ENCODE measurements at places on chromosomes 4 and X. TPM values are rescaled to one million over a fixed set of nuclear protein-coding genes. Genes with fewer than 3 reads are reported as not detected.

DNA sequence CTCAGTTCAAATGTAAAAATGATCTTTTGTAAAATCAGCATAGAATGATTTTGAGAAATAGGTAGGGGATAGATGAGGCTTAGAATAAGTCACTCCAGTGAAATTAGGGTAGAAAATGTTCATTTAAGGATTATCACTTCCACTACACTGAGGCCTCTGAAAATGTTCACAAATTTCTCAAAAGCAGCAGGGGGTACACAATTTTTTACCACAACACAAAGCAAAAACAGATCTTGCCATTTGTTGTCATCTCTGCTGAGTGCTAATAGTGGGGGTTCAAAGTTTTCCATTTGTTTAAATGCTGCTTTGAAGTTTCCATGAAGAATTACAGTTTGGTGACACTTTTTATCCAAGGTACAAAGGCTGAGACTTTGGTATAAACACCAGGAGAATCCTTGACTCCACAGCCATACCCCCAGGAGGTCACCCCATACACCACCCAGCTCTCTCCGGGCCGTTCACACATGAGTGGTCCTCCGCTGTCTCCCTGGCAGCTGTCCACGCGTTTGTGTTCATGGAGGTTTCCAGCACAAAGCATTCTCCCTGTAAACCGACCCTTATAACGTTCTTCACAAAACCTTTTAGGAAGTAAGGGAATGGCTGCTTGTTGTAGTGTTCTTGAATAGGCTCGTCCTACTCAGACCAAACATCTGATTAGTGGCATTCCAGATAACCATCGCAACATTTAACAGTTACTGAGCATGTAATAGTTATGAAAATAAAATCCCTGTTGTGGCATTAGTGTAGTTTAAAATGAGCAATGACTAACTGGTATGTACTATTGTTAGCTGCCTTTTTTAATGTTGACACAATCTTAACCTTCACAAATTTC, 71.0 kb downstream of the PRSS12 start:
- no peak for DNase-seq

DNA sequence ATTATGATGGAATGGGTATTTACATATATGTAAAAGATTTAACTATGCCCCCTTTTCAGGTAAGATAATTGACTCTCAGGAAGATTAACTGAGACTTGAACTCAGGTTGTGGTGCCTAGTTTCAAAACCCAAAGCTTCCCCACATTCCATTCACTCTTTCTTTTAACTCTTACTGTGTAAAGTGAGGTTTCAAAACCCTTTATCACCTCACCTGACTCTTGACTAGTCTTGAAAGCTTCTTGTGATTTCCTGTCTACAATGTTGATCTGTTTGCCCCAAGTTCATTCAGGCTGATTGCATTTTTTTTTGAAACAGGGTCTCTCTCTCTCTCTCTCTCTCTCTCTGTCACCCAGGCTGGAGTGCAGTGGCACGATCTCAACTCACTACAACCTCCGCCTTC, 40.5 kb upstream of the RAPGEF2 start:
- no peak for DNase-seq

- no peak for DNase-seq
These were observed 111.8 kb upstream of the DKK2 start for GRCh38 chr4:107147873-107148272.

DNA sequence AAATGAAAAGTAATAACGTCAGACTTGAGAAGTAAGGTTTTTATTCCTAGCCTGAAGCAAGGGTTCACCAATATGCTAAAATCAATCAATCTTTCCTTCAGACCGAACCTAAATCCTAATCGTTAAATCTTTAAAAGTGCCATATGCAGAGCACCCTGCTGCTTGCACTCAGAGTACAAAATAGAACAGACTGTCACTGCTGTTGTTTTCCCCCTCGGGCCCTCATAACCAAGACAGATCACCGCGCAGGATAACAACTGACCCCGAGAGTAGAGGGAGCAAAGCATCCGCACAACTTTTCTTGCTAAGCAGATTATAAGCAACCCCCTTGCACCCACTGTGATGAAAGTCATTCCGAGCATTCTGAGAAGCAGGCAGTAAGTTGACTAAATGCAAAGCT, 550.9 kb upstream of the NDST4 start:
- DNase-seq, result no peak

GRCh38 chrX:114272096-114272686, 311.7 kb upstream of the HTR2C start:
- DNase-seq, result no peak

GRCh38 chr4:7074426-7074825, 6.6 kb upstream of the GRPEL1 start:
- DNase-seq, result no peak

The GK gene
- 145 TPM for total RNA-seq

The MSX1 gene
- not detected for total RNA-seq

The FAM47E gene
- total RNA-seq, result 1.3 TPM

The TEX13C gene
- total RNA-seq, result not detected

The TMPRSS11D gene
- total RNA-seq, result not detected

The SPANXN2 gene
- not detected for total RNA-seq

The TRPC5OS gene
- not detected for total RNA-seq

The NSUN7 gene
- 2.1 TPM for total RNA-seq
